ENCODE measurements at places on chromosomes 1 and 21.

GRCh38 chr1:77876884-77877283 is 11.5 kb upstream of the NEXN start:
- no peak for DNase-seq

GRCh38 chr1:195733826-195734225 is 874.4 kb downstream of the KCNT2 start:
- DNase-seq, result no peak

DNA sequence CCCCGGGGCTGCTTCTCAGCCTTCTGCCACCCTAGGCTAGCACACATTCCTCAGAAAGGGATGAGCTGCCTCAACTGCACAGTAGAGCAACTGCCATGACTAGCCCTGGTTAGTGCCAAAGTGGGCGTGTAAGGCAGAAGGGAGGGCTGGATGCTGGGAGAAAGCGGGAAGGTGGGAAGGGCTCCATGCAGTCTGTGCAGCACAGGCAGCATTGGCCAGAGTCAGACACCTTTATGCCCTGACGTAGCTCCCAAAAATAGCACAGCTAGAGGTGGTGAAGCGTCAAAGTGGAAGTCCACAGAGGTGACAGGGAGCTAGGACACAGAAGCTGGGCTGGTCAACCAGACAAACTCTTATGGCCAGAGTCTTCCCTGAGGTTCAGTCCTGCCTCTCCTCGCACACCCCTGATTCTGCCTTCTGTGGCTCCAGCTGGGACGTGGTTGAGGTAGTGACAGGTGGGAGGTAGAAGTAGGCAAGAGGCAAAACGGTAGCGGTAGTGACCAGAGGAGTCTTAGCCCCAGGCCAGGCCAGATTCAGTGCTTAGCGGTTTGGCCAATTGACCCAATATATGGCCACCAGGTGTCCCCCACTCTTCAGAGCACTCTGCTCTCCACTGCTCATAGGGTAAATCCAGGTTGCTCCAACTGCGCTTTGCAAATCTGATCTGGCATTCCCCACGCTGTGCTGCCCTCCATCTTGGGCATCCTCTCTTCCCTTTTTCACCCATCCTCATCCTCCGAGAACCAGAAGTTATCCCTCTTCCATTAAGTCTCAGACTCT is 45.6 kb downstream of the DDX20 start:
- DNase-seq, result no peak

DNA sequence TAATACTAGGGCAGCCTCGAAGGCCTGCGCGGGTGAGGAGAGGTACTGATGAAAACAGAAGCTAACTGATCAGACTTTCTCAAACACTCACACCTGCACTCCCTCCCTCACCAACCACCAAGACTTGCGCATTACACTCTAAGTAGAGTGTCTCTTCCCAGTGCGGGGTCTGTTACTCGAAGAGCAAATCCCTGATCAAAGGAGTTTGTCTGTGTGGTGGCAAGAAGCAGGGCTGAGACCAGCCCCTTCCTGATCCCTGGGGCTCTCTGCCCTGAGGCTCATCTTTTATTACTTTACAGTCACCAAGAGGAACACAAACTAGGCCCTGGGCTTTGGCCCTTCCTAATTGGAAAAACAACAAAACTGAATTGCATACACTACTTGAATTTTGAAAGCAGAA is 19.5 kb upstream of the TSNAX start:
- DNase-seq, result no peak

DNA sequence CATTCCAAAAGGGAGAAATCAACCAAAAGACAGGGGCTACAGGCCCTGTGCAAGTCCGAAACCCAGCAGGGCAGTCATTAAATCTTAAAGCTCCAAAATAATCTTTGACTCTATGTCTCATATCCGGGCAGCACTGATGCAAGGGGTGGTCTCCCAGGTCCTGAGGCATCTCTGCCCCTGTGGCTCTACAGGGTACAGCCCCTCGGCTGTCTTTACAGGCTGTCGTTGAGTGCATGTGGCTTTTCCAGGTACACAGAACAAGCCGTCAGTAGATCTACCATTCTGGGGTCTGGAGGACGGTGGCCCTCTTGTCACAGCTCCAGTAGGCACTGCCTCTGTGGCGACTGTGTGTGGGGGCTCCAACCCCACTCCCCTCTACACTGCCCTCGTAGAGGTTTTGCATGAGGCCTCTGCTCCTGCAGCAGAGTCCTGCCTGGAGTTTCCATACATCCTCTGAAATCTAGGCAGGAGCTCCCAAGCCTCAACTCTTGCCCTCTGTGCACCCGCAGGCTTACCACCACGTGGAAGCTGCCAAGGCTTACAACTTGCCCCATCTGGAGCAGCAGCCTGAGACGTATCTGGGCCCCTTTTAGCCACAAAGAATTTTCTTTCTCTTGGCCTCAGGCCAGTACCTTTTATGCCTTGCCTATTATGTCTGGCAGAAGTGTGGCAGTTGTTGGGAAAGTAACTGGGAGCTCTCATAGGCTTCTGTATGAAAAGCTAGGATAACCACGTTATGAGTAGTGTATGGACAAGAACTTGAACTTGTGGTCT is 52.5 kb downstream of the POU2F1 start:
- no peak for DNase-seq

DNA sequence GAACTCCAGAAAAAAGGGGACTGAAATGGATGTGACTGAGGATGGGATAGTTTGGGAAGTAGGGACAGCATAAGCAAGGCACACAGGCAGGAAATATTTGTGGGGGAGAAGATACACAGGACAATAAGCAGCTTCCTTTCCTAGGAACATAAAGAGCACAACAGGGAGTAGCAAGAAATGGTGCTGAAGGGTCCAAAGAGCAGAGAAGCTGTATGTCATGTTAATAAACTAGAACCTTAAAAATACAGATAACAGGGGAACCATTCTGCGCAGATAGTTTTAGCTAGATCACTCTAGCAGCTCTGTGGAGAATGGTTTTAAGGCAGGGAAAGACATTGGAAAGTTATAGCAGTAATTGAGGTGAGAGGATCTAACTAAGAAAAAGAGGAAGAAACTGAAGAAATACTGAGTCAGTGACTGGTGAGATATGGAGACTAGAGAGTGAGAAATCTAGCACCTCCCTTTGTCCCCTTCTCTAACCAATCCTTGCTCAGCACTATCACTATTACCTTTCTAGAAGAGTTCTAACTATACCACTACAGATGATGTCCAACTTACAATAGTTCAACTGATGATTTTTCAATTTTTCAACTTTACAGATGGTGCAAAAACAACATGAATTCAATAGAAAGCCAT is 95.0 kb downstream of the CDC42BPA start:
- no peak for DNase-seq

- DNase-seq, result no peak
These were observed 3.6 kb downstream of the ALG14 start for GRCh38 chr1:95068956-95069709.

DNA sequence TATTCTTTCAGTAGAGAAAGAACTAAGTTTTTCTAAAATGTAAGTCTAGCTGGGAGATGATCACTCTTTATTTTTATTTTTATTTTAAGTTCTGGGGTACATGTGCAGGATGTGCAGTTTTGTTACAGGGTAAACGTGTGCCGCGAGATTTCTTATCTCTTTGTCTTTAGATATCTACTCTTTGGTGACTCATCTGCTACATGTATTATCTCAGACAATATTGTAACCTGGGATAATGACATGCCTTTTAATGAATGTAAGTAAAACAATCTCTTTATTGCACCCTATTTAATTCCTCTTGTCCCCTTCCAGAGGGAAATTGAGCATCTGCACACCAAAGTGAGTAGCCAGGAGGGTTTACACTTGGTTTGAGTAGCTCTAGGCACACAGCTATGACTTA is 9.4 kb downstream of the CR2 start:
- no peak for DNase-seq

DNA sequence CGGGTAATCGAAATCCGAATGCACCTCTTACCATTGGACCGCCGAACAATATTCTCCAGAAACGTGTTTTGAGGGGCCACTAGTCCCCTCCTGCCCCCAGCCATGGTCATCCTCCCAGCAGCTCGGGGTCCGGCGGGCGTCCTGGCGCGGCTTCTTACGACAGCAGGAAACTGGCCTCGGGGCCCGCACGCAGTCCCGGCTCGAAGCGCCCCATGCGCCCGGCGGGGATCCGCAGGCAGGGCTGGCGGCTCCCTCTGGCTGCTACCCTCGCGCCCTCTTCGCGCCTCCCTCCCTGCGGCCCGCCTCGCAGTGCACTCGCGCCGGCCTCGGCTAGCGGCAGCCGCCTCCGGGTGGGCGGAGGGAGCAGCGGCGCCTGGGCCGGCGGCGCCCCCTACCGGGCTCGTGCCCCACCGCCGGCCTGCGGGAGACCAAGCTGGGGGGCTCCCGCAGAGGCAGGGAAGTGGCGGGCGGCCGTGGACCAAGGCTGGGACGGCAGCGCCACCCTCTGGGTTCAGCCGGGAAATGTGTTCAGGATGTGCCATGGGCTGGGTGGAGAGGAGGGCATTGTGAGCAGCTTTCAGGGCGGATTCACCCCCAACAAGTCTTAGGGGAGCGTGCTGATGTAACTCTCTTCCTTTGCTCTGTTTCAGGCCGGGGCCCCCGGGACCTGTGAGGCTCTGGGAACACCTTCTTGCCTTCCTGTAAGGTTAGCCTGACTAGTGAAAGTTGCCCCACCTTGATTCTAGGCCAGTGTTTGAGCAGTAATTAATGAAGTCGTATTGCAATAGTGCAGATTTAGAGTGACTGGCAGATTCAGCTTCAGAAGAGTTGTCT is at the start of gene KCNH1:
KCNH1 (minus strand) TSS at position 313 of the 834 bp plus-strand sequence; CDS start at position 110, 203 bp downstream.
- peak; percentile 62 for DNase-seq

- no peak for DNase-seq
These were observed 361.4 kb upstream of the PTBP2 start for GRCh38 chr1:96360036-96360795.

GRCh38 chr1:38038861-38039260 is 7.7 kb downstream of the POU3F1 start:
- DNase-seq, result no peak

- DNase-seq, result no peak
These were observed 174.3 kb downstream of the LYPLAL1 start for GRCh38 chr1:219347921-219348391.

DNA sequence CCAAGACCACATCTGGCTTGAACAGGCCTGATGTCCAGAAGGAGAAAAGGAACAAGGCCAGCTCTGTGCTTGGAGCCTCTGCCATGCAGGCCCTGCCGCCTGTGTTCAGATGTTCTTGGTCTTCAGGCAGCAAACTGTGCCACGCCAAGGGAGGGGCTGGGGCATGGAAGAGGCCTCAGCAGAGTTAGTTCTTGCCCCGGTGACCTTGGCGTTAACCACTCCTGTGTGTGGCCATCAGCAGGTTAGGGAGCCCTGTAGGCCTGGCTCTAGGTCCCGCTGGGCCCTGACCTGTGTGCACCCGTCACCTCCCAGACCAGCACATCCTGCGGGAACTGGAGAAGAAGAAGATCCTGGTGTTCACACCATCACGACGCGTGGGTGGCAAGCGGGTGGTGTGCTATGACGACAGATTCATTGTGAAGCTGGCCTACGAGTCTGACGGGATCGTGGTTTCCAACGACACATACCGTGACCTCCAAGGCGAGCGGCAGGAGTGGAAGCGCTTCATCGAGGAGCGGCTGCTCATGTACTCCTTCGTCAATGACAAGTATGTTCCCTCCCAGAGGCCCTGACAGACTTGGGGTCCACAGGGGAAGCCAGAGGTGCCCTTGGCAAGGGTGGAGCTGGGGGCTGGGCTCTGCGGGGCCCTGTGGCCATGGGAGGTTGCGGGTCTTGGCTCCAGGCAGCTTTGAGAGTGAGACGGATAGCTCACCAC is 7.1 kb downstream of the ZC3H12A start:
- DNase-seq, result no peak

- no peak for DNase-seq
These were observed 67.7 kb upstream of the RAB4A start for GRCh38 chr1:229203030-229203751.

DNA sequence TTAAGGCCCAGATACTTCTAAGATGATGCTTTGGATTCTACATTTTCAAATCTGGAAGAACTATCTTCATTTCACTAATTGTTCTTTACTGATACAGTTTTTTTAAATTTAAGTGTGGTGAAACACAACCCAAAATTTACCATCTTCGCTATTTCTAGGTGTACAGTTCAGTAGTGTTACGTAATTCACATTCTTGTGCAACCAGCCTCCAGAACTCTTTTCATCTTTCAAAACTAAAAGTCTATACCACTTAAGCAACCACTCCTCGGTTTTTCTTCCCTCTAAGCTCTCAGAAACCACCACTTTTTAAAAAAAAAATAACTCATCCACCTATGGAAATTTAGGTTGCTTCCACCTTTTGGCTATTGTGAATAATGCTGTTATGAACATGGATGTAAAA is 220.7 kb downstream of the PDE4B start:
- no peak for DNase-seq

DNA sequence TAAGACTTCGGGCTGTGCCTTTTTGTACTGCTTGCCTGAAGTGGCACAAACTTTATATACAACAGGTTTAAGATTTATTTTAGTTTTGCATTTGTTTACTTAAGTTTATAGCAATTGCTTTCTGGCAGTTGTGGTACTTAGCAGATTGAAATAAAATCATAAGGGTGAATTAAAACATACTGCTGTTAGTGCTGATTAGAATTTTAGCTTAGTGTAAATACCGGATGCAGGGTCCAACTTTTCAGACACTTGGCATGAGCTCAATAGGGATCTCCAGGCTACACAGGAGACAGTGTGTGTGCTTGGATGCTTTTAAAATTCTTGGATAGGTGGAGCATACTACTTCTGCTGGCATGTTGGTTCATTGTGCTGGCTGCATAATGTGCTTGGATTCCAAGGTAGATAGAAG is 159.6 kb downstream of the NFIA start:
- no peak for DNase-seq

GRCh38 chr21:43982489-43983078 is 29.5 kb upstream of the TRAPPC10 start:
- DNase-seq, result no peak

DNA sequence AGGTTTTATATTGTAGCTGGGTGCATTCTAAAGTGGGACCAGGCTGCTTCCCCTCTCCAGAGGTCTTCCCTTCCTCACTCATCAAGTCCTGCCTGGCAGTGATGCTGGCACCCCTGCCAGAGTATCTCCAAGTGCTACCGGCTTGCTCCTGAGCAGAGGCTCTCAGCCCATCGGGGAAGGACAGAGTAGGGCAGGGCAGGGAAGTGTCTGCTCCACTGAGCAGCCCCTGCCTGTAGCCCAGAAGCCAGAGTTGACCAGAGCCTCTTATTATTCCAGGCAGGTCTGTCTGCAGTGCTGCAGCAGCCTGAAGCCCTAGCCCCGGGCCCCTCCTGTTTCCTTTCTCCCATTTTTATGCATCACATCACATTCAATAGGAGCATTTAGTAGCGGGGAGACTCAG is 51.1 kb downstream of the ATP2B4 start:
- DNase-seq, result no peak

GRCh38 chr1:35718492-35719336 is at the start of gene C1orf216:
TSS of gene C1orf216 (minus strand) at chr1:35718884. CDS start at chr1:35716321, 2,563 bp downstream.
- peak; percentile 50 for DNase-seq

DNA sequence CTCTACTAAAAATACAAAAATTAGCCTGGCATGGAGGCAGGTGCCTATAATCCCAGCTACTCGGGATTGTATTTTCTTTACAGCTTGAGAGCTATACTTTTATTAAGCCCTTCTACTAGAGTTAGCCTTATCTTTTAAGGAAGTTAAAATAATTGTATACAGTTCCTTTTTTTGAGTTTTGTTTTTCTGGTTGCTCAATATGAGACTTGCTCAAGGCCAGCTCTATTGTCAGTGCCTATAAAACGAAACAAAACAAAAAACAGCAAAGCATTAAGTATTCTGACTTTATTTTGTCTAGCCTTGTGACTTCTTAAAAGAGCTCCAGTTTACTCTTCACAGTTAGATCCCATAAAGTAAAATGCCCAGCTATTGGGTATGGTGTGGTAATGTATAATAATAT is 17.2 kb downstream of the PKN2 start:
- no peak for DNase-seq

GRCh38 chr21:34935898-34936297 is 113.2 kb downstream of the RUNX1 start:
- no peak for DNase-seq
